ENCODE measurements at places on chromosomes 3 and 15. TPM values are rescaled to one million over a fixed set of nuclear protein-coding genes. Genes with fewer than 3 reads are reported as not detected.

The MYRIP gene
- polyA plus RNA-seq = 0.52 TPM

The GPR176 gene
- 3.0 TPM for polyA plus RNA-seq

The PTX3 gene
- 16.5 TPM for polyA plus RNA-seq

The RPS17 gene
- 1,076 TPM for polyA plus RNA-seq

The PRTG gene
- 0.29 TPM for polyA plus RNA-seq

The AMOTL2 gene
- 19.8 TPM for polyA plus RNA-seq

The ANKRD34C gene
- 0.01 TPM for polyA plus RNA-seq

The MGLL gene
- polyA plus RNA-seq = 61.5 TPM

The SERINC4 gene
- 0.59 TPM for polyA plus RNA-seq

The SLC6A11 gene
- polyA plus RNA-seq = not detected

The PPP4R2 gene
- 9.8 TPM for polyA plus RNA-seq

The SPATA12 gene
- polyA plus RNA-seq = not detected

The EPHA3 gene
- 1.3 TPM for polyA plus RNA-seq

The TMEM108 gene
- polyA plus RNA-seq = 0.88 TPM

The ENTPD3 gene
- polyA plus RNA-seq = 0.25 TPM

DNA sequence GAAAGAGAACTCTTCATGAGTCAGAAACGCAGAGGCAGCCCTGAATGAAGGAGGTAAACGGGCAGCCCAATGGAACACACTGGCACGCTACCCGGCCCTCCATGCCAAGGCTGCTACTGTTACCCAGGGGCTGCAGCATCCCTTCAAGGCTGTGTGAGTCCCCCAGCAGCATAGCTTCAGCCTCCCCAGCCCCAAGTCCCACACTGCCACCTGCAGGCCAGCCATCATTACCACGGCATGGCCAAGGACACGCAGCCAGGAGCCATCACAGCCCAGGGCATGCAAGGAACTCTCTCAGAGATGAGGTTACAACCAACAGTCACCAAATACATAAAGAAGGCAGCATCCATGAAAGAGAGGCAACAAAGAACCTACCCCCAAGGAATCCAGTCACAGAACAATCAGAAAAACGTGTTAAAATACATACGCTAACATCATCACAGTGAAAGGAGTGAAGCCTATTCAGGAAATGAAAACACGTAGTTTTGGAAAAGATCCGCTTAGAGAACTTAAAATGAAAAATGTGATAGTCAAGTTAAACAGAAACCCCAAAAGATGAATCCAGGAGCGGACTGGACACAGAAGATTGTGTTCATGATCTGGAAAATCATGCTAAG, 22.4 kb downstream of the PLA2G4F start:
- no peak for DNase-seq

GRCh38 chr3:15345066-15345607, 12.8 kb upstream of the SH3BP5 start:
- no peak for DNase-seq

DNA sequence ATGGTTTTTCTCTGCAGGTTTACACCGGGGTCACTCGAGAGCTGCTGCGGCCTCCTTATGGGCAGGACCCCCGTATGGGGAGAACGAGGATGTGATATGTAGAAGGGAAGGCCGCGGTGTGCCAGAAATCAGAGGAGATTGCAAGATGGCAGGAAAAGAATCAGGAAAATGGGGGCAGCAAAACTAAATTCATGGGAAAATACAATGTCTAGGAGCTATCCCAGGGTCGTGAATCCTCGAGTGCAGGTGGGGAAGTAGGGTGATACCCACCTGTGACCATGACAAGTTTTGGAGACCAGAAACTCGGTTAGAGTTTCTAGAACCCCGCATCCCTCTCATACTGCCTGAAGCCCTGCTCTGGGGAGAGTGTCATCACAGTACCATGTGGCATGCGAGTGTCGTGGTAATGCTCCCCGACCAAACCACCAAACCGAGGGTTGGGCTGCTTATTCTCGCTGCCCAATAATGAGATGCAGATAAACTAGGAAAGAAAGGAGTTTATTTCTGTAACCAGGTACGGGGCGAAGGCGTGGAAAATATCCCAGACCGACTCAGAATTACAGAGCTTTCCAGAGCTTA, 781 bp downstream of the TRNT1 start:
- no peak for DNase-seq

DNA sequence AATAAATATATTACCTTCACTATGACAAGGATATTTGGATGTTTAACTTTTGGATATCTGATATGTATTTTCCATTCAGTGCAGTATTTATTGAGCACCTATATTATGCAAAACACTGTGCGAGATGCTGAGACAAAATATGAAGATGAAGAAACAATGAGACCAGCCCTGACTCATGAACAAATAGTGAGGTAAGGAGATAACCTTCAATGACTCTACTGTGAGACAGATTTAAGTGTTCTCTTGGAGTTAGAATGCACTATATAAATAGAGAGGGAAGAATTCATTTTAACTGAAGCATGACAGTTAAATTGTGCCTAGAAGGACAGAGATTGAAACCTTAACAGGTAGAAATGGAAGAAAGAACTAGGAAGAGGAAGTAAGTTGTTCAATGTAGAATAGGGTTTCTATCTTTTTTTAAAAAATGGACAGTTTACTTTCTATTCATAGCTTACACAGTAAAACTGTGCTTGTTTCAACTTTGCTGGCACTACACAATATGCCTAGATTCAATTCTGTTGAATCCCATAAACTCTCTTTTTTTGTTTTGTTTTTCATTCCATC, 124.2 kb downstream of the ZBTB20 start:
- DNase-seq = no peak

DNA sequence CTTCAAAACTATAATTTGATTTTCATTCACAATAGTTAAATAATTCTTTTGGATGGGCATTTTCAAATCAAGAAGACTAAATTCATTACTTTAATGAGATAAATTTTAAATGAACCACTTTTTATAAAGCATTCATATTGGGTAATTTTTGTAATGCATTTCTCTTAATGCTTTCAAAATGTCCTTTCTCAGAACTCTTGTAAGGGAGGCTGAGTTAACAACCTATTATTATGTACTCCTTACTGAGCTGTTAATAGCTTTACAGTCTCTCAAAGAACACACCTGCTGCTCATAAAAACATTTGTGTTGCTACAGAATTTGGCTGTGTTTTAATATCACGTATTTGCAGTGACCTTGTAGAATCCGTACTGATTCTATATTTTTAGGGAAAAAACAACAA, 334.0 kb upstream of the ARL6 start:
- DNase-seq = no peak

DNA sequence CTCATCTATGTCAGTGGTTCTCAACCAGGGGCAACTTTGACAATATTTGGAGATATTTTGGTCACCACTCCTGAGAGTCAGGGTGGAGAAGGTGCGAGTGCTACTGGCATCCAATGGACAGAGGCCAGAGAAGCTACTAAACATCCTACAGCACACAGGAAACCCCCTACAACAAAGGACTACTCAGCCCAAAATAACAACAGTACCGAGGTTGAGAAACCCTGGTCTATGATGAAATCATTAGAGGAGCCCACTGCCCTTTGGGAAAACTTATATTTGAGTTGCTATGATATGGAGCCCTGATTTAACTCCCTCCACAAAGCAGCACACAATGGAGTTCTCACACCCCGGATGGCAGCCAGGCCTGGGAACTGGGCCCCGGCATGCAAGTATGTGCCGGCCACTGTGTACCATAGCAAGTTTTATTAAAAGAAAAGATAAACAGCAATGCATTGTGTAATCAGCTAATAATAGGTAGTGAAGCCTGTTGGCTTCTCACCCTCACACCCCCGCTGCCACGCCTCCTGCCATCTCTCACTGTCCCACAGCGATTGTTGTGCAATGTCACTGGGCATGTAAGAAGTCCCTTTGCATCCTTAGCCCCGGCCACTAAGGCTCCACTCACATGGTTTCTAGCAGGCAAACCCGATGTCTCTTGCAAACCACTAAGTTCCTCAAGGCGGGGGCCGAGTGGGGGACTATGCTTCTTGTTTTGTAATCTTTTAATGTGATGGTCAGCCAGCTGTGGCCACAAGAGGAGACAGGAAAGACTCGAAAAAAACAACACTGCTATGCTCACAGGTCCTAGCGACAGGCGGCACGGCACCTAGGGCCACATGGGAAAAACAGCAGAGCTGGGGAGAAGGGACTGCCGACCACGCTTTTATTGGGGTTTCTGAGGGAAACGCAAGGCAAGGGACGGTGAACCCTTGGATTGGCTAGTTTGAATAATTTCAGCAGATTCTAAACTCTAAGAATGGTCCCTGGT, 110.0 kb downstream of the AQP9 start:
- DNase-seq = peak; percentile 83

DNA sequence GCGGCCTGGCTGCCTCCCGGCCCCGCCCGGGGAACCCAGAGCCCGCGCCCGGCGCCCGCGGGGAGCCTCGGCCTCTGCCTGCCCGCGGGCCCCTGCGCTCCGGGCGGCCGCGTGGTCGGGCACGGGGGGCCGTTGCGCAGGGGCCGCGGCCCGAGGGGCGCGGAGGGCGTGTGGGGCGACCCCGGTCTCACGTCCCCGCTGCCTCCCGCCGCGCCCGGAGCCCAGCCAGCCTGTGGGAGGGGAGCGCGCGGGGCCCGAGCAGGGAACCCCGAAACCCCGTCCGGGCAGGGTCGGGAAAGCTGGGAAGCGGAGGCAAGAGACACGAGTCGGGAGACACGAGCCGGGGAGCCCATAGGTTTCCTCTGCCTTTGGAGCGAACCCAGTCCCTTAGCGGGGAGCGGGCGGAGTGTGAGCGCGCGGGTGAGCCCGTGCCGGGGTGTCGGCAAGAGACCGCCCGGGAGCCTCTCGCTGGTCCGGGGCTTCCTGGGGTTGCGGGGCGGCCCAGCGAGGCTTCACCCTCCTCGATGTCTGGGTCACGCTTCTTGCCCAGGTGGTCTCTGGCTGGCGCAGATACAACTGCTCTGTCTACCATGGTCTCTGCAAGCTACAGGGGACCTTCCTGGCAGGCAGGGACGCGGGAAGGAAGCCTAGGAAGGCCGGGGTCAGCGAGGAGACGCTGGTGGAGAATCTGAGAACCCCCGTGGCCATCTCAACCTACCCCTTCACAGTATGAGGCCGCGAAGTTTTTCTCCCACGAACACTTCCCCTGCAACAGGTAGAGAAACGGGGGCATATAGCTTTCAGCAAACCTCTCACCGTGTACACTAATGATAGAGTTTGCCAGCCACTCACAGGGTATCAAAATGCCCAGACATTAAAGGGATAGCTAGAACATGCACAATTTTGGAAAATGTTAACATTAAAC, 586 bp downstream of the LRRK1 start:
- peak; percentile 25 for DNase-seq

- no peak for DNase-seq
Observed at GRCh38 chr3:52481819-52482521, 13.2 kb upstream of the STAB1 start.

- peak; percentile 50 for DNase-seq
Observed at GRCh38 chr3:97822359-97822775, 556 bp downstream of the CRYBG3 start.

GRCh38 chr3:69324362-69325025, 61.4 kb downstream of the FRMD4B start:
- DNase-seq = no peak

GRCh38 chr3:167716920-167717319, 17.8 kb downstream of the PDCD10 start:
- no peak for DNase-seq

- DNase-seq = no peak
Observed at GRCh38 chr3:2094941-2095340, 3.7 kb upstream of the CNTN4 start.

- no peak for DNase-seq
Observed at GRCh38 chr3:25821746-25822573, 32.1 kb downstream of the OXSM start.

GRCh38 chr3:5250467-5251195, 63.1 kb downstream of the EDEM1 start:
- no peak for DNase-seq

DNA sequence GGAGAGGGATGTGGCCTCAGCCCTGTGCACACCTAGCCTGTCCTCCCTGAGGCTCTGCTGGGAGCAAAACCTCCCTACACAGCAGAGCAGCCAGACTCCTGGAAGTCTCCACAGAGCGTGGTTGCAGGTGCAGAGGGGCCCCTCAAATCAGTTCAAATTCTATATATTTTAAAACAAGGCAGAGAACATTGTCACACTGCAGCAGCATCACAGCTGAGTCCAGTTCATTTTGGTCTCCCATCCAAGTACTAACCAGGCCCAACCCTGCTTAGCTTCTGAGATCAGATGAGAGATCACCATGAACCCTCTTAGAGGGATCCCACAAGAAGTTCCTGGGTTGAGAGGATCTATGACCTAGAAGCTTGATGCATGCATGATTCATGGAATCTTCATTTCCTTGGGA, 331.0 kb upstream of the RGMA start:
- no peak for DNase-seq

GRCh38 chr3:24416224-24416623, 78.4 kb downstream of the THRB start:
- DNase-seq = no peak

DNA sequence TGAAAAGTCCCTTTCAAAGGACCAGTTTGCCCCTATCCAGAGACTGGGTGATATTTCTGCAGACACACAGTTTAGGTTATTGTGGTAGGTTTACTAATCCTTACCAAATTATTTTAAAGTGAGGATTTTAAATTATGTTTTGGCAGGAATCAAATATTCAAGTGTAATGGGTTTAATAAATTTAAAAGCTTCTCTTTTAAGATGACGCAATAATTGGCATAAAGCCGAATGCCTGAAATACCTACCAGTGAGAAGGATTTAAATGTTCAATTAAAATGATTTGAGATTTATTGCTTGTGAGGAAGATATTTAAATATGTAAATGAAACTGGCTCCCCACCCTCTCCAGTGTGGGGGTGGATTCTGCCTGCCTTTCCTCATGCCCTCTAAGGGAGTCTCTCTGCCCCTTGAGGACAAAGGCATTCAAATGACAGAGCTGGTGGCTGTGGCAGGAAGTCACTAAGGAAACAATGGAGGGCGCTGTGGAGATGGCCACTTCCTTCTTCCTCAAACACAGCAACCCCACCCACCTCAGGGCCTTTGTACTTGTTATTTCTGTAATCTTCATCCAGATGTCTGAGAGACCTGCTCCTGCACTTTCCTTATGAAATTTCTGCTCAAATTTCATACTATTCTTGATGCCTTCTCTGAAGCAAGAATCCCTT, 131.7 kb downstream of the TNIK start:
- no peak for DNase-seq

Data from heart right ventricle (tissue), 16 donors.